ENCODE measurements at places on chromosomes 16 and 17.
A peak's percentile ranks its signal among the peaks of the same experiment; 100 is the strongest.

DNA sequence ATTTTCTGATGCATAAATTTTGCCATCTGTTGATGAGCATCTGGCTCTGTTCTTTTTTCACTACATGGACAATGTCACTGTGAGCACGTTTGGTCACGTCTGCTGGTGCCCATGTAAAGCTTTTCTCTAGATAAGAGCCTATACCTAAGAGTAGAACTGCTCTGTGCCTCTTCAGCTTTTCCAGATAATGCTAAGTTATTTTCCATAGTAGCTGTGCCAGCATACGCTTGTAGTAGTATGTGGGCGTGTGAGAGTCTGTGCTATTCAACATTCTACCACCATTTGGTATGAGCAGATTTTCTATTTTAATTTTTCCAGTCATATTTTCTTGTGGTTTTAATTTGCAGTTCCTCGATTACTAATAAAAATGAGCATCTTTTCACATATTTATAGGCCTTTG, 33.2 kb downstream of the VPS35L start:
- DNase-seq, result no peak

DNA sequence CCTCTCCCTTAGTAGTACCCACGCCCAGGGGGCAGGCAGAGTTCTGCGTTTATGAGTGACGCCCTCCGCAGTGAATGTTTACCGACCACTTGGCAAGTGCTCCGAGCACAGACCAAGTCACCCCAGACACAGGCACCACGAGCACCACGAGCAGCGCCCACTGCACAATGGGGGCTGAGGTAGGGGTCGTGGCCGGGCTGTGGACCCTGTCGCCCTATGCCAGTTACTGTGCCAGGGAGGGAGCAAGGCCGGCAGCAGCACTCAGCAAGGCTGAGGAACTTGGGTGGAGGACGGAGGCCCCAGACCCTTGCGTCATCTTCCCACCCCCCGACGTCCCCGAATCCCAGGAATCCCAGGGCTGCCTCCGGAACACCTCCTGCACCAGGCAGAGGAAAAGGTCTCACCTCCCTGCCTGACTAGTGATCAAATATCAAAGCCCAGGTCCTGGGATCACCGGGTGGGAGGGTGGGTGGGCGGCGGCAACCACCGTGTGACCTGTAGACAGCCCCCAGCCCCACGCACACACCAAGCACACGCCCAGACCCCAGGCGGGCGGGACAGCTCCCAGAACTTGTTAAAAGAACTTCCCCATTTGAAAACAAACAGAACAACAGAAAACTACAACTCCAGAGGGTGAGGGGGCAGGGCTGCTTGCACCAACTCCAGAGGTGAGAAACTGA, 5.4 kb downstream of the VASN start:
- DNase-seq, result no peak

- DNase-seq, result peak; percentile 69
Measured at GRCh38 chr17:50541716-50542688, 5.0 kb upstream of the SPATA20 start.

GRCh38 chr16:87764600-87765472, 950 bp downstream of the KLHDC4 start:
- DNase-seq, result no peak

GRCh38 chr16:22035153-22035552, 27.2 kb downstream of the MOSMO start:
- no peak for DNase-seq

DNA sequence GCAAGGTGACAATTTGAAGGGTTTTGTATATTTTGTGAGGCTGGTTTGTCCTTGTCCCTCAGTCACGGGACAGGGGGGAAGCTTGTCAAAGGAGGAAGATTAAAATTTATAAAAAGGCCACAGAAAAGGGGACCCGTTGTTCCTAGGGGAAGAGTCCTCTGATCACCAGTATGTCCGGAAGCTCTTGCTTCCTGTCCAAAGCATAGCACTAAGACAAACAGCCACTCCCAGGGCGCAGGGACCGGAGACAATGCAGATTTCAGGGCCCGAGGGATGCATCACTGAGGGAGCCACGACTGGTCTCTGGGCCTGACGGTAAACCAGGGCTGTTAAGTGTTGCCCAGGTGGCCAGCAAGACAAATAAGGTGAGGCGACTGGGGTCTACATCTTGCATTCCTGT, 95.2 kb downstream of the MAF start:
- no peak for DNase-seq

GRCh38 chr16:69328854-69329316, 1.5 kb downstream of the PDF start:
- no peak for DNase-seq

- DNase-seq, result no peak
Measured at GRCh38 chr16:28924399-28924761, 658 bp downstream of the RABEP2 start.

- no peak for DNase-seq
Measured at GRCh38 chr17:65121916-65122806, 15.0 kb upstream of the RGS9 start.

DNA sequence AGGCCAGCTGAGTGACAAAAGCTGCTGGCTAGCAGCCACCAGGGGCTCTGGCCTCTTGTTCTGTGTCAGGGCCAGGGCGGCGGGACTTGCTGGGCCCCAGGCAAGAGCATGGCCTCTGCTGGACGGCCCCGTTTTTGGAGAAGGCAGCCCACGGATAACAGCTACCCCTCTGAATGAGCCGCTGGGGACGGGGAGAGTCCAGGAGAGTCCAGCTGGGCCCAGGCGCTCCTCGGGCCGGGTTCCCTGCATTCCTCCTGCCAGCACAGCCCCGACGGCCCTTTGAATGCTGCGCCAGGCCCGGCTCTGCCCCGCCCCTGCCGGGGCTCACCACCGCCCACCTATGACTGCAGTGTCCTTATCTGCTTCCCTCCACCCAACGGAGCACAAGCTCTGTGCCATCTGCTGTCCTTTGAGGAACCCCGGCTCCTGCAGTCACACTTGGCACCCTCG, 33.4 kb downstream of the SLC7A5 start:
- no peak for DNase-seq

DNA sequence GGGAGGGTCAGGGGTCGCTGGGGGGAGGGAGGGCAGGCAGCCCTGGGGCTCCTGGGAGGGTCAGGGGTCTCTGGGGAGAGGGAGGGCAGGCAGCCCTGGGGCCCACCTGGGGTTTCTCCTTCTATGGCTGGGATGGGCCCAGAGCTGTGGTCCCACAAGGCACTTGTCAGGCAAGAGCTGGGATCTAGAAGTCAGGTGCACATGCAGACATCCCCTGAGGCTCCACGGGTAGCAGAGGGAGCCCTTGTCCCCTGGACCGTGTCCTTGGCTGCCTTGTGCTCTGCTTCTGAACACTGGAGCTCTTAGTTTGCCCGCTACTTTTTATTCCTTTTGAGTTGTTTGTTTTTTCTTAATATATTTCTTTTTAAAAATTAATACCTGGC, 1.8 kb downstream of the TUBB3 start:
- DNase-seq, result no peak

DNA sequence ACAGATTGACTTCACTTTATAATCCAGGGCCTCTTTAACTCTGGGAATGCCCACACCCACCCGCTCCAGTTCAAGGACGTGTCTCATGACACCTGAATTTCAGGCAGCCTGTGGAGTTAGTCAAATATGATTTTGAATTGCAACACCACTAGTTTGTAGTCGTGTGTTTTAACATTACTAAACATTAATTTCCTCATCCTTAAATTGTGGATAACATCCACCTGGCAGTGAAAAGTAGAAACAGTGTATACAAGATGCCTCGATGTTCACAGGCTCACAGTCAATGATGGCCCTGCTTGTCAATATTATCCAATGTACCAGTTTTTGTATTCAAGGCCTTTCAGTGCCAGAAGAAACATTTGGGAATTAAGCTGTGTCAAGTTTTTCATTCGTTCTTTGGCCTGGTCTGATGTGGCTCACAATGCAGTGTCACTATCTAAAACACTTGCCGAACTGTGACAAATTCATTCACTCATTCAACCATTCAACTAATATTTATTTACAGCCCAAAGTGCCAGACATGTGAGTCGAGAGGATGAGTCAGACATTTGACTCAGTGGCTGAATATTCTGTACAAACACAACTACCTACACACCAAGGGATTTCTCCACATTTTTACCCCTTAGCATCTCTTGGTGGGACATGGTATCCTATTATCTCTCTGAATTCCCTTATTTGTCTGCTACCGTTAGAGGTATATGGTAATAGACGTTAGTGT, 1.4 kb downstream of the MEIOB start:
- no peak for DNase-seq

GRCh38 chr17:7922845-7923628, 6.6 kb downstream of the KCNAB3 start:
- peak; percentile 61 for DNase-seq

GRCh38 chr16:86528061-86528929, 18.0 kb downstream of the FOXF1 start:
- no peak for DNase-seq

- DNase-seq, result no peak
Measured at GRCh38 chr16:58509256-58510096, 5.8 kb upstream of the SETD6 start.
